HuH-7 (cell line): ENCODE measurements at places on chromosomes 11 and 22.
A peak's percentile ranks its signal among the peaks of the same experiment; 100 is the strongest.

DNA sequence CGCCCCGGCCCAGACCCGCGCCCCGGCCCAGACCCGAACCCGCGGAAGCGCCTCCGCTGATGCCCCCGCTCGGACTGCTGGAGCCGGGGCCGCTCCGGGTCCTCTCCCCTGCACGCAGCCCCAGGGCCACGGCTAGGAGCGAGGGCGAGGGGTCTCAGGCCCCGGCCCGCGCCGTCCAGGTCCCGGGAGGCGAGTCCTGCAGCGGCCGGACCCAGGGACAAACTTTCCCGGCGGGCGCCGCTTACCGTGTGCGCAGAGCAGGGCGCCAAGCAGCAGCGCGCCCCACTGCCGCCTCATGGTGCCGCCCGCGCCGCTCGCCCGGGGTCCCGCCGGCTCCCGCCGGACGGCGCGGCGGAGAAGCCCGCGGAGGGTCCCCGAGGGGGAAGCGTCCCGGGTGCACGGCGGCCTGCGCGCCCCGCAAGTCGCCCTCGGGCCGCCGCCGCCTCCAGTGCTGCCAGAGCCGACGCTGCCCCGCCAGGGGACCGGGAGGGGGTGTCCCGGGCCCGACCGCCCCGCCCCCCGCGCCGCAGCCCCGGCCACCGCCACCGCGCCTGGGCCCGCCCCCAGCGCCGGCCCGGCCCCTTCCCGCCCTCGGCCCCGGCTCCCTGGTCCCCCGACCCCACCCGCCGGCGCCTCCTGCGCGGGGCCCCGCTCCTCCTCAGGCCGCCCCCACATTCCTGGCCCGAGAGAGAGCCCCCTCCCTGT lies at the start of gene LRP4:
Gene LRP4 (minus strand): TSS at position 468 of the 705 bp plus-strand sequence. CDS start 171 bp downstream, at position 297.
- peak; percentile 82 for DNase-seq

- no peak for DNase-seq
These were observed 21.1 kb downstream of the ALG12 start for GRCh38 chr22:49897015-49897684.

- DNase-seq = no peak
These were observed 5.6 kb downstream of the CD5 start for GRCh38 chr11:61107888-61108287.

GRCh38 chr11:1576825-1577224 lies 4.8 kb upstream of the DUSP8 start:
- DNase-seq = no peak

GRCh38 chr11:46364056-46364455 lies 16.8 kb downstream of the DGKZ start:
- DNase-seq = no peak

GRCh38 chr11:99383648-99384245 lies 363.0 kb downstream of the CNTN5 start:
- DNase-seq = no peak

DNA sequence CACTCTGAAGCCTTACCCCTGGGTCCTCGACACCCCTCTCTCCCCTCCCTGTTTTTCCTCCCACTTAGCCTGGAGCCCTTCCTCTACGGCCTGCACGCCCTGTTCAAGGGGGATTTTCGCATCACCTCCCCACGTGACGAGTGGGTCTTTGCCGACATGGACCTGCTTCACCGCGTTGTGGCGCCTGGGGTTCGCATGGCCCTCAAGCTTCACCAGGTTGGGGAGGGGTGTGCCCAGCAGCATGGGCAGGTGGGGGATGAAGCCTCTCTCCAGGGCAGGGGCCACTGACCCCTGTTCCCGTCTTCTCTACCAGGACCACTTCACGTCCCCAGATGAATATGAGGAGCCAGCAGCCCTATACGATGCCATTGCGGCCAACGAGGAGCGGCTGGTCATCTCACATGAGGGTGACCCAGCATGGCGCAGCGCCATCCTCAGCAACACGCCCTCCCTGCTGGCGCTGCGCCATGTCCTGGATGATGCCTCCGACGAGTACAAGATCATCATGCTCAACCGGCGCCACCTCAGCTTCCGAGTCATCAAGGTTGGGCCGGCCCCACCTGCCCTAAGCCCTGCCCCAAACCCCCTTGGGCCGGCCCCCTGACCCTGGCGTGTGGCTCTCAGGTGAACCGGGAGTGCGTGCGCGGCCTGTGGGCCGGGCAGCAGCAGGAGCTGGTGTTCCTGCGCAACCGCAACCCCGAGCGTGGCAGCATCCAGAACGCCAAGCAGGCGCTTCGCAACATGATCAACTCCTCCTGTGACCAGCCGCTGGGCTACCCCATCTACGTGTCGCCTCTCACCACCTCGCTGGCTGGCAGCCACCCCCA lies 2.8 kb upstream of the SIPA1 start:
- no peak for DNase-seq

- no peak for DNase-seq
These were observed 582 bp downstream of the SREBF2 start for GRCh38 chr22:41833369-41834004.

DNA sequence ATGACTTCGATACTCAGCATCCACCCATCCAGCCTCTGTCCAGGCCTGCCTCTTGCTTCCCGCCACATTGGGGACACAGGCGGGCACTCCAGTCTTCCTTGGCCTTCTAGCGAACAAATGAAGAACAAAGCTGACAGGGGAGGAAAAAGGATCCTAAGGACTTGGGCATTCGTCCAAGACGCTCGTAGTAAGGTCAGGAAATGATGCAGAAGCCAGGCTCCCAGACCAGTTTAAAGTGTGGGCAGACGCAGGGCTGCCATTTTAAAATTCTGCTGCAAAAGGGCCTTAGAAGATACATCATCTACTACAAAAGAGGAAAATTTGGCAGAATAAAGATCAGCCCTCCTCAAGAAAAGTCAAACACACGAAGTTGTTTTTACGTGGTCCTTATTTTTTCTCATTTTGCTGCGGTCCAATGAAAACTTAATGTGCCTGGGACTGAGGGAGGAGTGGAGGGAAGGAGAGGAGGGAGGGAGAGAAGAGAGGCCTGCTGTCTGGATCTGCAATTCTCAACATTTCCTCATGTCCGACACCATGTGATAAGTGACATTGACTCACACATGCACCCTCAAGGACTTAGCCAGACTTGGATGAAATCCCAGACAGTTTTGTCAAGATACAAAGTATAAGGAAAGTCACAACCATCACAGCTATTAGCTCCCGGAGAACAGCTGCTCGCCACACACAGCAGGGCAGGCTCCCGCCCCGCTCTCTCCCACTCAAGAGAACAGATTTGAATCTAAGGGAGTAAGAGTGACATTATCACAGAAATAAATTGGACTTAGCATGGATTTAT lies 5.7 kb downstream of the DNAL4 start:
- no peak for DNase-seq

DNA sequence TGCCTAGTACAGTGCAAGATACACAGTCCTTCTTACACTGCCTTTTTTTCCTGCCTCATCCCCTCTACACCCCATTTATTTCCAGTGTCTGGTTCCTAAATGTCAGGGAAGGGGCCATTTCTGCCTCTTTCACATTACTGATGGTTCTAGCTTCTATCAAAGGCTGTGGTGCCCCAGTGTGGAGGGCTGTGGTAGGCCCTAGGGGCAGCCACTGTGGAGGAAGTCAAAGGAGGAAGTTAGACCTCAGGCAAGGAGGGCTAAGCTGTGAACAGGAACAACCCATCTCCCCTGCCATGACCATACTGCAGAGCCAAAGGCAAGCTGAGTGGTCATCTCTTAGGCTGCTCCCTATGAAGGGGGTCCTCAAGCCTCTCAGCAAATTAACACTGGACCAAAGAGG lies 81.9 kb upstream of the CRTAM start:
- DNase-seq = no peak
